SK-N-SH (cell line): ENCODE measurements at places on chromosomes 5 and 9. TPM values are rescaled to one million over a fixed set of nuclear protein-coding genes. Genes with fewer than 3 reads are reported as not detected.

The ADAMTSL2 gene
- 0.21 and 0.31 TPM in 2 replicates for polyA plus RNA-seq

The IL13 gene
- 0.05 and 0.08 TPM in 2 replicates for polyA plus RNA-seq

The SEMA5A gene
- polyA plus RNA-seq: 0.58 and 0.71 TPM in 2 replicates

The GALNT12 gene
- polyA plus RNA-seq: 7.4 TPM in 2 replicates

DNA sequence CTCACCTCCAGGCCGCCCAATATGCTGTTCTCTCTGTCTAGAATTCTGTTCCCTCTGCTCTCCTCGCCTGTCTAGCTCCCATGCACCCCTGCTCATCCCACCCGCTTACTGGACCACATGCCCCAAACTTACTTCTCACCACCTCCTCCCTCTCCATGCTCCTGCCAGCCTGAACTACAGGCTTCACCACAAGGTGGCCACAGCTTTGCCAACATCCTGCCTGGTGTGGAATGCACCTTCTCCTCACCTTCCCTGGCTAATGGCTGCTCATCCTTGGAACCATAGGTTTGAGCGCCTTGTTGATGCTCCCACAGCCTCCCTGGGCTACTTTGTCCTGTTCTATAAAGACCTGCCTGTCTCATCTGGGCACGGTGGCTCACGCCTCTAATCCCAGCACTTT, 9.6 kb downstream of the LAMC3 start:
- DNase-seq: no peak

- no peak for DNase-seq
These were observed 62.1 kb downstream of the TMOD1 start for GRCh38 chr9:97563458-97564135.

DNA sequence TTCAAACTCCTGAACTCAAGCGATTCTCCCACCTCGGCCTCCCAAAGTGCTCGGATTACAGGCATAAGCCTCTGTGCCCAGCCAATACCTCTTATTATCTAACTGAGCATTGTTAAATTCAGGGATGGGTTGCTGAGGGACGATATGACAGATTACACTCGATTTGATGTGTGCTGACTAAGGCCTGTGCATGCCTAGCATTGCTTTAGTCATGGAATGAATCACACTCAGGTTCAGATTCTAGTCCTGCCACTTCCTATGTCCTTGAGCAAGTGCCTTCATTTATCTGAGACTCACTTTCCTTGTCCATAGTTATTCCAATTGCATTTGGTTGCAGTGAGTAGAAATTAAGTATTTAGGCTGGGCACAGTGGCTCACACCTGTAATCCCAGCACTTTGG, 19.5 kb downstream of the THBS4 start:
- DNase-seq: no peak

DNA sequence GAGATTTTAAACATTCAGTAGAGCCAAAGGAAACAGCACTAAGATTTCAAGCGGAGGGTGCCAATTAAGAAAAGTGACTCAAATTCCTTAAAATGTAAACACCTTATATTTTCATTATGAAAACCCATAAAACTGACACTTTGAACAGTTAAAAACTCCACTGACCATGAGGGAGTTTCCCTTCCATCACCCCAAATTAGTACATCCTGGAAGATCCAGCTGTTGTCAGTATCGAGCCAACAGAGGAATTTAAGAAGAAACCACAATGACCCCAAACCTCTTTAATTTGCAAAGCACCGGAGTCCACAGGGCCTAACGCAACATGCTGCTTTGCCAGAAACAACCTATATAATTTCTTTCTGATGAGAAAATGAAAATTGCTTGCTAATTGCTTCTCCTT, 41.3 kb downstream of the ROR2 start:
- no peak for DNase-seq

- DNase-seq: no peak
These were observed 140.0 kb downstream of the SIL1 start for GRCh38 chr5:139058121-139058520.
